ENCODE measurements at places on chromosomes 12 and 14.

DNA sequence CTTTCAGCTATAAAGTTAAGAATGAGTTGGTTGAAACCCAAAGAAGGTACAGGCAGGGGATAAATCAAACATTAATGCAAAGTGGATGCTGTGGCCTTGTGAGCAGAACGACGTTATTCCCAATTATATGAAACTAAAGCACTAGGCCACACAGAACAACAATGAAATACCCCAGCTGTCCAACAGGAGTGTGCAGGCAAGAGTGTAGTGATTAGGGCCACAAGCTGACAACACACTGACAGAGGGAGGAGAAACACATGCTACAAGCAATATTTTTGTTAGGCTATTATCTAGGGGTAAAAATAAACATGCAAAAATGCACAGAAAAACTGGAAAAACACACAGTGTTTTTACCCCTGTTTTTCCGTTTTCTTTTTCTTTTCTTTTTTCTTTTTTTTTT lies 15.0 kb downstream of the MAP3K9 start:
- DNase-seq, result no peak

- no peak for DNase-seq
Measured at GRCh38 chr12:48379794-48380193, 29.1 kb upstream of the ZNF641 start.

- no peak for DNase-seq
Measured at GRCh38 chr12:117470804-117471203, 109.4 kb upstream of the NOS1 start.

DNA sequence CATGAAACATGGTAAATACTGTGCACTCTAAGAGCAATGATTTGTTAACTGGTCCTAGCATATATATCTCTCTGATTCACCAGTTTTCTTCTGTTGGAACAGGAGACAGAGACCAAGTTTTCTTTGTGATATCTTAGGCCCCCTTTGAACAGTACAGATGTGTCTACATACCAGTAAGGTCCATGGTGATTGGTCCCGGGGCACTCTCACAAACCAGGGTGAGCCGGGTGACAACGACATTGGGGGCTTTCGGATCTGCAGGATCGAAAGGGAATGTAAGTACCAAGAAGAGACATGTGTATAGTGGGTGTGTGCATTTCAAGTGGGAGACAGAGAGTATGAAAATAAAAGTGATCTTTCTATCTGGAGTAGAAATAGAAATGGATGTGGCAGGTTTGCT lies 11.3 kb upstream of the ERP27 start:
- DNase-seq, result no peak

DNA sequence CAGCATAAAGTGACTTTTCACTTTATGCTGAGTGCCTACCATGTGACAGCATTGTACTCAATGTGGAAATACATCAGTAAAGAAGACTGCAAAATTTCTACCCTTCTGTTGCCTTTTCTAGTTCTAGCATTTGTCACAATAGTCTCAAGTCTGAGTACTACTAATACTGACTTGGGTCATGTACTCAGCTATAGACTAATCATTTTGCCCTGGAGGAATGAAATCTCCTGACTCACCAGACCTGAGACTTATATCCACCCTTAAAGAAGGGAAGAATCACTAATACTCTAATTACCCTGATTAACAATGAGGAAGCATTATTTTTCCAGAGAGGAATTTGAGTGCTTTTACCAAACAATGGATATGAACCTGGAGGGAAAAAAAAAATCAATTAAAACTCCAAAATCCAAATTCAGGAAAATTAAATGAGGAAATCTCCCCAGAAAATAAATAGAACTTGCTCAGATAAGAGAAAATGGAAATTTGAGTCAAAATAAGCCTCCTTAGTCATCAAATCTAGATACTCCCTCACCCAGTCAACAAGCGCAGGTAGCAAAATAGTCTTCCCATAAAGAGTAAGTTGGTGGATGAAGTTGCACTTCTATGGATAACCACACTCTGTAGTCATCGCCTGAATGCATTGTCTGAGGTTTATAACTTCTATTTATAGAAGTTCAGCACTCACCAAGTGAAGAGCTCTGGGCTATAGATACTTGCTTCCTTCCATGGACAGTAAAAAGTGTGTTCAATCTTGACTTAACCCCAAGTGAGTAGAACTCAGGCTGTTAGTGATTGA lies 386.6 kb downstream of the SYT1 start:
- DNase-seq, result no peak

DNA sequence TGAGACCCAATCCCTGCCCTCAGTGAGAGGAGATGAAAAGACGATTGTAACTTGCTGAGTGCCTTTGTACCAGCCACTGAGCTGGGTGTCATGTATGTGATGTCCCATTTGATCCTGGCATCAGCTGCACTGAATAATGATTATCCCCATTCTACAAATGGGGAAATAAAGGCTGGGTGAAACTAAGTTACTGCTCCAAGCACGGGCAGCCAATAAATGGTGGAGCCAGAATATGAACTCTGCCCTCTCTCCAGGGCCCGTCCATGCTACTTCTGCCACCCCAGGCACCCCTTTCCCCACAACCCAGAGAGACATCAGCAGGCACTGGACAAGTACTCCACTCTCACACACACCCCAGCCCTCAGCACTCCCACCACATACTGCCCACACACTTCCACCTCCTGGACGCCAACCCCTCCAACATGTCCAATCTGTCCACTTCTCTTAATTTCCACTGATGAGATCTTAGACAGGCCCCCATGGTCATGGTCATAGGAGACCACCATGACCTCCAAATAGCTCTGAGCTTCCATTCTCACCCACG lies 115.8 kb downstream of the DICER1 start:
- peak; percentile 43 for DNase-seq

All from type B pancreatic cell (in vitro differentiated cells).